ENCODE measurements at places on chromosomes 7 and 10. TPM values are rescaled to one million over a fixed set of nuclear protein-coding genes. Genes with fewer than 3 reads are reported as not detected.

GRCh38 chr7:91230503-91230902 is 33.7 kb upstream of the FZD1 start:
- DNase-seq, result no peak

The ASZ1 gene
- not detected for polyA plus RNA-seq

The IDI2 gene
- polyA plus RNA-seq, result not detected

The GIMAP4 gene
- polyA plus RNA-seq, result 22.9 TPM

- DNase-seq, result no peak
These were observed 30.6 kb upstream of the PITRM1 start for GRCh38 chr10:3203016-3203811.

- DNase-seq, result no peak
These were observed 270.3 kb upstream of the SORCS1 start for GRCh38 chr10:107434854-107435253.

- DNase-seq, result no peak
These were observed 265.9 kb downstream of the GLRX3 start for GRCh38 chr10:130401860-130402765.

- no peak for DNase-seq
These were observed 252.4 kb upstream of the GHITM start for GRCh38 chr10:83886871-83887270.

The C10orf53 gene
- not detected for polyA plus RNA-seq

- DNase-seq, result no peak
These were observed 254.8 kb downstream of the HTR7 start for GRCh38 chr10:90602862-90603610.

The PDAP1 gene
- 145 TPM for polyA plus RNA-seq

- DNase-seq, result no peak
These were observed 48.9 kb downstream of the ZCCHC24 start for GRCh38 chr10:79396520-79396919.

GRCh38 chr7:24715661-24716479 is 41.4 kb downstream of the GSDME start:
- no peak for DNase-seq

DNA sequence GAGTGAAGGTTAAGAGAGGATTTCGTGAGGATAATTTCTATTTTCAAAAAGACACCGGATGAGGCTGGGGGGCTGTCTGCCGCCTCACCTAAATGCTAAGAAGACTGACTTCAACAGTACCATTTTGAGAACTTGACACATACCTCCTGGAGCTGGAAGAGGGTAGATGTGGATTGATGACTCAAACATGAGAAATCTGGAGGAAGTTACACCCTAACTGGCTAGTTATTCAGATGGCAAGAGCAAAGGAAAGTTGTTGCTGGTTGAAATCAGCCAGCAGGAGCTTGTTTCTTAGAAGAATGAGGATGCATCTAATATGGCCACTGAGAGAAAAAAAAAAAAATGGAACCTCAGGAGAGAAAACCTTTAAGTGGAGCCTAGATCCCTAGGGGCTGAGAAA is 76.2 kb upstream of the KIAA1217 start:
- no peak for DNase-seq

GRCh38 chr7:42445691-42446090 is 208.7 kb upstream of the GLI3 start:
- no peak for DNase-seq

DNA sequence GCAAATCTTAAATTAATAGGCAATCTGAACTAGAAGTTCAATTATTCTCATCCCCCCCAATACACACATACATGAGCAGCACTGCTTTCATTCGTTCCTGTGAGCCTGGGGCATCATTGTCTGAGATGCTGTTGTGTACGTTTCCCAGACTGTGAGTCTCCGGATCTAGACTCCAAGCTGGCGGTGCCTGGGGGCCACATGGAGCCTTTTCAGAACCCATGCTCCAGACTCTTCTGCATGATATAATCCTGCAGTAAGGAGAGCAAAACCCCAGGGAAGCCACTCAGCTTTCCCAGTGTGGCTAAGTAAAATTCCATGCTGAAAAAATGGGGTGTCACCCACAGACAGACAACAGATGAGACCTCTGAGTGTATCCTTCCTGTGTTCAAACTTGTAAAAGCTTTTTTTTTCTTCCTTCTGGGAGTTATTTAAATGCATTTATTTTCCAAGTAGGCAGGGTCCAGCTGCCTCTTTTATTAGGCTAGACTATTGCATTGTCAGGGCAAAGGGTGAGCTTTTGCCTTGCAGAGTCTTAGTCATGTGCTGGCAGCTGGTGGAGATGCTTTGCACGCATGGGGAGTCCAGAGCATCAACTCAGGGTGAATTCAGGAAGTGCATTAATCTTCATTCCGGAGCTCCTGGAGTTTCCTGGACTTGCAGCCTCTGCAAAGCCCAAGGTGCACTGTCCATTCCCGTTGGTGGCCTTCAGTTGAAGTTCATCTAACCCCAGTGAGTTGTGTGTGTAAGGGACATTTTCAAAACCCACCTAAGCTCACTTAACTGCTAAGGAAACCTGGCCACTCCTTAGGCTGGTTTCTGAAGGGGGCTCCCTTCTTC is 185.7 kb upstream of the ADO start:
- no peak for DNase-seq

GRCh38 chr7:78226059-78226719 is 427.6 kb downstream of the PHTF2 start:
- DNase-seq, result no peak

The SCART1 gene
- polyA plus RNA-seq, result 4.3 TPM

The LRMDA gene
- polyA plus RNA-seq, result 23.5 TPM
